ENCODE measurements at places on chromosomes 13 and 19. TPM values are rescaled to one million over a fixed set of nuclear protein-coding genes. Genes with fewer than 3 reads are reported as not detected.

The PPP1R12C gene
- total RNA-seq, result 24.8 TPM

The ZSCAN4 gene
- total RNA-seq, result not detected

DNA sequence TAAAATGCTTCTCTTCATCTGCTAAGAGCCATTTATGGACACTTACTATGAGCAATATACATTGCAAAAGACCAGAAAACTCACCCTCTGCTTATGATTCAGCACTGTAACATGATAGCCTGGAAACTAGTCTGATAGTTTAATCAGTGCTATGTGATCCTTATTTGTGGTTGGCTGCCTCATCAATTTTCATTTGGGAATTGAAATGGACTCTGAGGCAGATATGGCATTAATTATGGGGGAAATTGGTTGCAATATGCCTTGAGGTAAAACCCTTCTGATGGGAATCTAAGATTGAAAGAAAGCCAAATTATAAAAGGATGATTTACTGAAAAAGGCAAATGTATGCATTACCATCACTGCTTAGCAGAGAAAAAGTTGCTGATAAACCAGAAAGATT is 33.5 kb downstream of the FAM216B start:
- peak; percentile 37 for DNase-seq

DNA sequence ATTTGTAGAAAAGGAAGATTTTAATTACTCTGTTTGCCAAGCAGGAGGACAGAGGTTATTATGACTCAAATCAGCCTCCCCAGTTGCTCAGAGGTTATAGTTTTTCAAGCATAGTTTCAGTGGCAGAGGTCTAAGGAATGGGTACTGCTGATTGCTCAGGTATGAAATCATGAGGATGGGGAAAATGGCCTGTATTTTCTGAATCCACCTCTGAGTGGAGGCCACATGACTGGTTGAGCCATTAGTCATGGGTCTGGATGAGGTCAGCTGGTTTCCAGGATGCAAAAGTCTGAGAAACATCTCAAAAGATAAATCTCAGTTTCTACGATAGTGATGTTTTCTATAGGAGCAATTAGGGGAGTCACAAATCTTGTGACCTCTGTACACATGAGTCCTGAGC is 62.8 kb upstream of the CEACAM8 start:
- DNase-seq, result no peak

The RGCC gene
- total RNA-seq, result 21.1 TPM

DNA sequence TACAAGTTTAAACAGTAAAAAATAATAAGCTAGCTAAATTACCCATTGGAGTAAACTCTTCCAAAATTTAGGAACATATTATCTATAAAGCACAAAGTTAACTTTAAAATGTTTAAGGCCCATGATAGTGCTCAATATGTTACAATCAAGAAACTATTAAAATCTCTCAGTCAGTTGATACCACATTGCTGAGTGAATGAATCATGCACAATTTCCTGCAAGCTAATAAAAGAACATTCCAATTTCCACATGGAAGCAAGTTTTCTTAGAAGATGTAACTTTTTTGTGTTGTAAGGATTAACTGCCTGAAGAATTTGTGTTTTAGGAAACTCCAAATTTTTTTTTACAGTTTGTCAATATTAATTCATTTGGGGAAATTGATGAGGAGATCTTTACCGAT is 666.6 kb downstream of the SLITRK1 start:
- DNase-seq, result no peak

- no peak for DNase-seq
Observed at GRCh38 chr19:50495020-50495531, 15.9 kb downstream of the JOSD2 start.

DNA sequence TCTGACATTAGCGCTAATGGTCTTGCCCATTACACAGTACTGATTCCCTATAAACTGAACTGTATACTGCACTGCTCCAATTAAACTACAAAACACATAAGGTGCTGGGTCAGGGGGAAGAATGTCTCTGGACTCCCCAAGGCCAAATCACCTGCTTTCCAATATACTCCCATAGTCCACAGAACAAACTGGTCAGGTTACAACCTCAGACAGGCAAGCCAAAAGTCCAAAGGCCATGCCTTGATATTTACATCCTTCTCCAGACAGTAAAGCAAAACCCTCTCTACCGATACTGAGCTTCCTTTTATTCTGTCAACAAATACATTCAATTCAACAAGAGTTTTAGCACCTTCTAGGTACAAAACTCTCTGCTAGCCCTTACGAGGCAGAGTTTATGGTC is 8.9 kb downstream of the ZNF541 start:
- DNase-seq, result no peak
